Astrocyte (in vitro differentiated cells and primary cell): ENCODE measurements at places on chromosomes 16 and 17.

- no peak for DNase-seq
Measured at GRCh38 chr16:13633391-13633861, 286.5 kb upstream of the ERCC4 start.

DNA sequence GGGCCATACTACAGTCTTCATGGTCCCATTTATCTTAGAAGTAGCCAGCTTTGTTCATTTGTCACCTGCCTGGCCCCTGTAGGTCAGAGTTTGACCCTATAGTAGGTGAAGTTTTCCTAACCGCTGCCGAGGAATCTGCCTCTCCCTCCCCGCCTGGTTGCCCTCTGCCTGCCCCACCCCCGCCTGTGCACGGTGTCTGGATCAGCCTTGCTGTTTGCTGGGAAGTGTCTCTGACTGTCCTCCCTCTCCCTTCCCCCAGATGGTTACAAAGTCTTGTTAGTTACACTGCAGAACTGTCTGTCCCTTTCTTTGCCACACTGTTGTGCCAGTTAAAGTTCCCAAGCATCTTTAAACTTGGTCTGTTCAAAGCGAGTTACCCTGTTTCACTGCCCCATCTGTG is 5.7 kb downstream of the UBFD1 start:
- no peak for DNase-seq

- DNase-seq = no peak
Measured at GRCh38 chr16:26709754-26710153, 357.0 kb upstream of the C16orf82 start.

DNA sequence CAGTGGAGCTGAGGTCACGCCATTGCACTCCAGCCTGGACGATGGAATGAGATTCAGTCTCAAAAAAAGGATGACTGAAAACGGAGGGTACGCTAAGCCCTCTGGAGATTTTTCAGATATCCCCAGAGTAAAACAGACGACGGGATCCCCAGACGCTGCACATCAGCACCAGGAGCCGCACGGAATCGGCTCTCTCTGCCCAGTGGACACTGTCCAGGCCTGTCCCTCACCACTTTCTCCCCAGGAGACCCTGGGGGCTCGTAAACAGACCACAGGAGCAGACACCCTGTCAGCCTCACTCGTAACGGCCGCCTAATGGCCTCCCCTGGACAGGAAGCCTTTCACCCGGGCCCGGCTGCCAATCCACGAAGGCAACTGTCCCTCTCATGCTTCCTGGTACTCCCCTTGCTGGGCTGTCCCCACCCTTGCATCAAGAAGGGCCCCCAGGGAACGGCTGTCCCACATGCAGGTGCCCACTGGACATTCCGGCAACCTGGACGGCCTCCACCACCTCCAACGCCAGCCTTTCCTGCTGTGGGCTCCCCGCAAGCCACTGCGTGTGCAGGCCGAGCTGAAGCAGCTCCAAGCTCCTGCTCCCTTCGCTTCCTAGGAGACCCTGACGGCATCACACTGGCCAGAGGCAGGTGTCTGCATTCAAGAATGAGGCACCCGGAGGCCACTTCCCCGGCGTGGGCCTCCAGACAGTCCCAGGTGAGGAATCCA is 74.3 kb downstream of the TIMM22 start:
- no peak for DNase-seq

DNA sequence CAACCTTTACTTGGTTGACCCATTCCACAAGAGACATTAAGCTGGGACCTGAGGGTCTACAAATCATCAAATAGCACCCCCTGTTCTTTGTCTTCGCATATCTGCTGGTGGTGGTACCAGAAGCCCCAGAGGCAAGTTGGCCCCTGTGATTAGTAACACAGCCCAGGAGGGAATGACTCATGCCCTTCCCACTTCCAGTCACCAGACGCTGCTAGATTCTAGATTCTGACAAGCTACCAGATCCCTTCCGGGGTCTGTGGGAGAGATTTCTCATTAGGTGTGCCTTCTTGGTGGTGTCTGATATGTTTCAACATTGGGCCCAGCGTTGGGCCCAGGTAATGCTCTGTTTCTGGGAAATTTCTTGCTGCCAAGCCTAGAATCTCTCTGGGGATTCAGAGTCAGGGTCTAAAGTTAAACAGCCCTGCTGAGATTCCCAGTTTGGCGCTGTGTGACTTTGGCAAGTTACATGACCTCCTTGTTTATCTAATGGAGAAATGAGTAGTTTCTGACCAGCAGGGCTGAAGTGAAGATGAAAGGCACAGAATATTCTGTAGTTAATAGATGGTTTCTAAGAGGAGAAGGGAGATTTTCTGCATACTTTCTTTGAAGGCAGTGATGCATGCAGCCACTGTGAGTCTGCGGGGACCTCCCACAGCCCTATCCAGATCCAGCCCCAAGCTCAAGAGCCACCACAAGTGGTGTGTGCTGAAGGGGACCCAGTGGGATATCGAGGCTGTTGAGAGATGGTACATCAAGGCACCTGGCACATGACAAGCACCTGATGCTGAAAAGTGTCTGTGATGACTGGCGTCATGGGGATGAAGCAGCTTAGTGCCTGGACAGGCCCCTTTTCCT is 3.9 kb downstream of the TRPV2 start:
- DNase-seq = peak; percentile 91

- DNase-seq = no peak
Measured at GRCh38 chr16:84005391-84005790, 37.2 kb downstream of the SLC38A8 start.

DNA sequence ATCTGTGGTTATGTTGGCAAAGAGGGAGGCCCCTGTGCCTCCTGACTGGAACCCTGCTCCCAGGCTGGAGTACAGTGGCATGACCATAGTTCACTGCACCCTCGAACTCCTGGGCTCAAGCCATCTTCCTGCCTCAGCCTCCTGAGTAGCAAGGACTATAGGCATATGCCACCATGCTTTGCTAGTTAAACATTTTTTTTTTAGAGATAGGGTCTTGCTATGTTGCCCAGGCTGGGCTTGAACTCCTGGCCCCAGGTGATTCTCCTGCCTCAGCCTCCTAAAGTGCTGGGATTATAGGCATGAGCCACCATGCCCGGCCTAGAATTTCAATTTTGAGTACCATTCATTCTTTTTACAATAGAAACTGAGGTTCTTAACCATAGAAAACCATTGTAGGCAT is 21.2 kb upstream of the ITGB3 start:
- DNase-seq = no peak

DNA sequence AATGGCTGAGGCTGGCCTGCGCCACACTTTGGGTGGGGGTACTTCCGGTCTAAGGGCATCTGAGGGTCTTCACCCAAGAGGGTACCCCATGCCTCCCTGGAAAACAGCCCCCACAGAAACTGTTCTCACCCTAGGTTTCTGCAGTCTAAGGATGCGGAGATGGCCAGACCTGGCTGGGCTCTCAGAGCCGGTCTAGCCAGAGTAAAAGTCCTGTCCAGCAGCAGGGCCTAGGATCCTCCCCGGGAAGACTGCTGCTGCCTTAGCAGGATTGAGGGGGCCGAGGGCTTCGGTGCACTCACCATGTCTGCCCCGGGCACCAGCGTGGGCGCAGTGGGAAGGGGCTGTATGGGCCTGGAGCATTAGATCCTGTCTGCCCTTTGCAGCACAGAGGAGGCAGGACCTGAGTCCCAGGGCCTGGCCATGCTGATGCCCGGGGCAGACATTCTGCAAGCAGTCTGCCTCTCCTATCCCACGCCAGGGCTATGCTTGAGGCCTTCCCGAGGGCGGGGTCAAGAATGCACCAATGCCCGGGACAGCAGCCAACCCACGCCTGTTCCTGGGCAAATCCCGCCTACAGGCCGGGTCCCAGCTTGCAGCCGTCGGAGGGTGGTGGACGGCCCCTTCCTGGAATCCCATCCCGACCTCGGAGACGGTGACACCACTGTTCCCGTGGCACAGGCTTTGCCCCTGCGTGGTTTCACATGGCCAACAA is 54.7 kb downstream of the CBFA2T3 start:
- peak; percentile 61 for DNase-seq

DNA sequence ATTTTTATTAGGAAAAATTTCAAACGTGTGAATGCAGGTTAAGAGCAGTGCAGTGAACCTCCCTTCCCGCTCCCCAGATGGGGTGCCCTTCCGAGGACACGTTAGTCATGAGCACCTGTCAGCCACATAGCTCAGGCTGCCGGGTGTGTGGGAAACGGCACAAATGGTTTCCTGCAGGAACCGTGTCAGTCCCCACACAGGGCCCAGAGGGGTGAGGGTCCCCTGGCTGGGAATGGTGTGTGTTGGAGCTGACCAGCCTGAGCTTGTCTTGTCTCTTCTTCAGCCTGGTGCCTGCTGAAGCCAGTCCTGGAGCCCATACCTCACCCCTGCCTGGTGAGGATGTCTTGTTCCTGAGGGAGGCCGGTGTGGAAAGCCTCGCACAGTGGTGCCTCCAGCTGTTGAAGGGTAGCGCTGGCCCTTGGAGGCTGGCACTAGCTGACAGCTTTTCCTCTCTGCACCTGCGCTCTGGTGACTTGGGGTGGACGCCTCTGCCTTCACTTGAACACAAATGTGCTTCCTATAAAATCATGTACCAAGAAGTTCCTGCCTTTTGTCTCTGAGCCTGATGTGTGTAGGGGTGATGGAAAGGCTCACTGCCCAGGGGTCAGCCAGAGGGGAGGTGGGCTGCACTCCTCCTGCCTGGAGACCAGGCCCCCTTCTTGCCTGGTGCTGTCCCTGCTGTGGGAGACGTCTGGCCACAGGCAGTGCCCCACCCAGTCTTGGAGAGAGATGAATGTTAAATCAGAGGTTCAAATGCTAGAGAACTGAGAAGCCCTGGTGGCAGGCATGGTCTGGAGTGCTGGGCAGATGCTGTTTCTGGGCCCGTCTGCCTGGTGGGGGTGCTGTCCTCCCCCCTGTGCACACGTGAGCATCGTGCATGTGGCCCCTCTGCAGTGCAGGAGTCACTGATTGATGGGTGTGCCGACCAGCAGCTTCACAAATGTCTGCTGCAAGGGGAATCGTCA is 102.6 kb upstream of the ZNF750 start:
- DNase-seq = no peak

- DNase-seq = no peak
Measured at GRCh38 chr16:8175411-8175810, 414.9 kb downstream of the TMEM114 start.

- no peak for DNase-seq
Measured at GRCh38 chr16:30084096-30084815, 7.5 kb downstream of the TBX6 start.

DNA sequence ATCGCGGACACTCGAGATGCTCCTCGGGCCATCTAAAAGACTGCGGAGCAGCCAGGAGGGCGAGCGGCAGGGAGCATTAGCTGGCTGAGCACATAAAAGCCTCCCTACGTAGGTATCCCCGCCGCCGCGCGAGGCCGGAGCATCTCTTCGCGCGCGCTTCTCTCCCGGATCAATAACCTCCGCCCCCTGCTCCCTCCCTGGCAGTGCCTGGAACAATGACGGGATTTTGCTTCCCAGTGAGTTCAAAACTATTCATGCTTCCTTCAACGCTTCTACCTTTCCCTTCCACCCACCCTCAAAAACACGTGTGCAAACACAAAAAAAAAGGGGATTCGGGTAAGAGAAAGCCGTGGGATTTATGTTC is 984 bp downstream of the CENPV start:
- peak; percentile 10 for DNase-seq

GRCh38 chr17:2631211-2631610 is 37.8 kb downstream of the PAFAH1B1 start:
- DNase-seq = no peak

GRCh38 chr17:38410201-38410600 is 18.1 kb upstream of the ARHGAP23 start:
- no peak for DNase-seq

DNA sequence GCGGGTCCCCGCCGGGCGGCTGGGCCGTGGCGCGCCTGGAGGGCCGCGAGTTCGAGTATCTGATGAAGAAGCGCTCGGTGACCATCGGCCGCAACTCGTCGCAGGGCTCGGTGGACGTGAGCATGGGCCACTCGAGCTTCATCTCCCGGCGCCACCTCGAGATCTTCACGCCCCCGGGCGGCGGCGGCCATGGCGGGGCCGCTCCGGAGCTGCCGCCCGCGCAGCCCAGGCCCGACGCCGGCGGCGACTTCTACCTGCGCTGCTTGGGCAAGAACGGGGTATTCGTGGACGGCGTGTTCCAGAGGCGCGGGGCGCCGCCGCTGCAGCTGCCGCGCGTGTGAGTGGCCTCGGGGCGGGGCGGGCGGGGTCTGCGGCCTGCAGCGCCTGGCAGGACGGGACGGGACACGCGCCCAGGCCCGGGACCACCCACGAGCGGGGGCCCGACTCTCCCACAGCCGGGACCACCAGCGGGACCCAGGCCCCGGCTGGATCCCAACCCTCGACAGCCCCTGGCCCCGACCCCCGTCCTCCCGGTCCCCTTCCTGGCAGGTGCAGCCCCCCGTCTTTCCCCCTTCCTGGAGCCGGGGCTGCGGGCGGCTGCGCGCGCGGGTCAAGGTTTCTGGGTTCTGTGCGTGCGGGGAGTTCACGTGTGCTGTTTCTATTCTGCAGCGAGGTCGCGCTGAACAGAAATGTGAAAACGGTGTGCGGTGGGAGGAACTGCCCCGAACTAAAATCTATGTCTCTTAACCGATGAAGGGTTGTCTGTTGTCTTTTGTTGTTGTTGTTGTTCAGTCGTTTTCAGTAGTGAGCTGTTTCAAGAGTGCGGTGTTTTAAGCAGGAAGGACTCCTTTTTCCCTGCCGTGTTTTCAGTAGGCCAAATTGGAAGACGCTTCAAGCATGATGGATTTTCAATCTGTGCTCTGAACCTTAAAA is 705 bp downstream of the FOXK2 start:
- peak; percentile 17 for DNase-seq

DNA sequence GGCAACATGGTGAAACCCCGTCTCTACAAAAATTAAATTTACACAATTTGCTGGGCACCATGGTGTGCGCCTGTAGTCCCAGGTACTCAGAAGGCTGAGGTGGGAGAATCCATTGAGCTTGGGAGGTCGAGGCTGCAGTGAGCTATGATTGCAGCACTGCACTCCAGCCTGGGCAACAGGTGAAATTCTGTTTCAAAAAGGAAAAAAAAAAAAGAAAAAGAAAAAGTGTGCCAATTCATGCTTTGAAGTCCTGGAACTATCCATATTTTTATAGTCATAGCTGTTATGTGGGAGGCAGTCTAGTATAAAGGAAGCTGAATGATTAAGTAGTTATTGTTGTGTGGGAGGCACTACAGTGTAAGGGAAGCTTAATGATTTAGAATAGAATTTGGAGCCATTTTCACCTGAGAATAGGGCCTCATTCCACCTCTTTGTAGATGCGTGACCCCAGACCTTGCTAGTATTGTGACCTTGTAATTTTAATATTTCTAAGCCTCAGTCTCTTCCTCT is 31.6 kb downstream of the IQCK start:
- no peak for DNase-seq

- no peak for DNase-seq
Measured at GRCh38 chr17:327296-327695, 25.3 kb downstream of the RPH3AL start.
